A549 (cell line): ENCODE measurements at places on chromosomes 1 and 21. TPM values are rescaled to one million over a fixed set of nuclear protein-coding genes. Genes with fewer than 3 reads are reported as not detected.
A peak's percentile ranks its signal among the peaks of the same experiment; 100 is the strongest.

DNA sequence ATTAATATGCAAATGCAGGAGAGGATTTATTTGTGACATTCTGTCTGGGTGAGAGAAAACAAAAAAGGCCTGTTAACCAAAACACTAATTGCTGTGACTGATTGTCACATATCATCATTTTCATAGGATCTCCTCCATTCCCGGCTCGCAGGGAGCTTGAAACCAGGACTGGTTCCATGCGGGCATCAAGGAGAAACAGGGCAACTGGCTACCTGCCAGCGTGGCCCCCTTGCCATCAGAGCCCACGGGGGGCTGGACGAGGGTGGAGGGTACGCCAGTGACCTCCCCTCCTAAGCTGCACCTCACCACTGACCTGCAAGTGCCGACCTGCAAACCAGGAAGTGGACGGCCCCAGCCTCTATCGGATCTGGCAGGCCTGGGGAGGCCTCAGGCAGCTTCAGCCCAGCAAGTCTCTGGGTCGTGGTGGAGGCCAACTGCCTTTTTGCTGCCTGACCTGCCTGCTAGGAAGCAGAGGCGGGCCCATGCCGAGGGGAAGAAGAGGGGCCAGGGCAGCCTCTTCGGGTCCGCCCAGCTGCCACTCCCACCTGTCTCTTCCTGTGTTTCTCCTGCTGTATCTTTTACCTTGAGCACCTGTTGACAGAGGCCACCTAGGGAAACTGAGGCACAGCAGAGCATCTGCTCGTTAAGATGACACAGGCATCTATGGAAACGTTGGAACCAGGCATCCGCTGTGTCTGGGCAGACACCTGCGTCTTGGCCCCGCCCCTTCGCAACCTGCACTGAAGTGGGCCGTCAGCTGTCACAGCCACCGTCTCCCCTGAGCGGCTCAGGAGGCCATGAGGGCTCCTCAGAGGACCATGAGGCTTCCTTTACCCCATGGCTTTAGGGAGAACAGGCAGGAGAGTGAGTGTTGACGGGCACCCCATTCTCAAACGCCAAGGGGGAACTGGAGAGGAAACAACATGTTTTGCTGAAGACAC is 74.8 kb downstream of the CASZ1 start:
- no peak for DNase-seq

DNA sequence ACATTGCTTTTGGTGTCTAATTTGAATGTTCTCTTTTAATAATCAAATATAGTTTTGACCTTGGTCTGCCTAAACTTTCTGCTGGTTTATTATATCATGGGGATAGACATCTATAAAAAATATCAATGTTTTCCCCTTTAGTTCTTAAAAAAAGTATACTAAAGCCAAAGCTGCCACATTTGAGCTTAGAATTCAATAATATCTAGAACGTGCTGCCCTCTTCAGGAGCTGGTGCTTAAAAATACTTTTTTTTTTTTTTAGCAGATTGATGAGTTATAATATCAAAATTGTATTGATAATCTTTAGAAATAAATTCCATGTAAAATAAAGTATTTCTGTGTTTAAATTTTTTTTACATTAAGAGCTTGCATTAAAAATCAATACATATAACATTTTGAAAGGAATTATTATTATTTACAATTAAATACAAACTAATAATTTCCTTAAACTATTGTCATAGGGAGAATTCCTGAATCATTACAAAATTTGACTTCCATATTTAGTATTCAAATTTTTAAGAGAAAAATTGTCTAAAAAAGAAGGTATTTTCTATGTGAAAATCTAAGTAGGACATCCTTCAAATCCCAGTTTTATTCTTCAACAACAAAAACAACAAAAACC is 40.1 kb upstream of the ADGRL2 start:
- DNase-seq: no peak

DNA sequence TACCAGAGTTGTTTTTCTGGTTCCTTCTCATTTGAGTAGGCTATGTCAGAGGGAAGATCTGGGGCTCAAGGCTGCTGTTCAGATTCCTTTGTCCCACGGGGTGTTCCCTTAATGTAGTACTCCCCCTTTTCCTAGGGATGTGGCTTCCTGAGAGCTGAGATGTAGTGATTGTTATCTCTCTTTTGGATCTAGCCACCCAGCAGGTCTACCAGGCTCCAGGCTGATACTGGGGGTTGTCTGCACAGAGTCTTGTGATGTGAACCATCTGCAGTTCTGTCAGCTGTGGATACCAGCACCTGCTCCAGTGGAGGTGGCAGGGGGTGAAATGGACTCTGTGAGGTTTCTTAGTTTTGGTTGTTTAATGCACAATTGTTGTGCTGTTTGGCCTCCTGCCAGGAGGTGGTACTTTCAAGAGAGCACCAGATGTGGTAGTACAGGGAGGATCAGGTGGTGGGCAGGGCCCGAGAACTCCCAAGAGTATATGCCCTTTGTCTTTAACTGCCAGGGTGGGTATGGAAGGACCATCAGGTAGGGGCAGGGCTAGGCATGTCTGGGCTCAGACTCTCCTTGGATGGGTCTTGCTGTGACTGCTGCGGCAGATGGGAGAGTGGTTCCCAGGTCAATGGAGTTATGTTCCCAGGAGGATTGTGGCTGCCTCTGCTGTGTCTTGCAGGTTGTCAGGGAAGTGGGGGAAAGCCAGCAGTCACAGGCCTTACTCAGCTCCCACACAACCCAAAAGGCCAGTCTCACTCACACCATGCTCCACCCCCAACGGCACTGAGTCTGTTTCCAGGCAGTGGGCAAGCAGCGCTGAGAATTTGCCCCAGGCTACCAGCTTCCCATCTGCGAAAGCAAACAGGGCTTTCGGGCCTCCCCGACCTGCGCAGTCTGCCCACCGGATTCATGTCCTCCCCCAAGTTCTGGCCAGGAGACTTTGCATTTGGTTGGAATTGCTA is 64.2 kb downstream of the SERINC2 start:
- no peak for DNase-seq

DNA sequence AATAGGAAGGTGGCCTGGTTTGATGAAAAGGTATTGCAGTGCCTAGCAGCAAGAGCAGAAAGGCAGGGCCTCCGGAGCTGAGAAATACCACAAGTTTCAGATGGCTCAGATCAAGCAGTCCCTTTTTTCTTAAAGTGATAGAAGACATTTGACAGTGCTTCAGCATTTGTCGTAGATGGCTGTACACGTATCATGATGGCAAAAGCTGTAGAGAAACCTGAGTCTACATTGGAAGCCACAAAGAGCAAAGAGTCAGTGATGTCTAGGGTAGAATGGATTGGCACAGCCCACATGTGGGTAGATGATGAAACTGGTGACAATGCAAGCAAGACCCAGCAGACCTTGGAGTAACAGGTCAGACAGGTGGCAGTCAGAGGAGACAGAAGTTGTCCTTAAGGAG is 101.3 kb upstream of the ARTN start:
- no peak for DNase-seq

DNA sequence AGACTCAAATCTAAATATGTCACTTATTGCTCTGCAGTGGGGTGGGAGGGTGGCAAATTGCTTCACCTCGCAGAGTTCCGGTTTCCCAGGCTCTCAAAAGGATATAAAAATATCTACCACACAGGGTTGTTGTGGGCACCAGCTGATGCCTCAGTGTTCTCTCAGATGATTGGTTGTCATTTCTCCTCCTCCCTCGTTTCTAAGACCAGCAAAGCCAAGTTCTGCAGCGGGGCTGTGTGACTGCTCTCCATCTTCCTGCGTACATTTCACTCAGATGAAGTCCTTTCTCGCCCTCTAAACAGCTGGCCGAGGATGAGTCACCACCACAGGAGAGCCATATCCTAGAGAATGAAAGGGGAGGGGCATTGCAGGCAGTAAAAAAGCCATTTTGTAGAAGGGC is 35.0 kb upstream of the VWA5B1 start:
- DNase-seq: peak; percentile 17

- no peak for DNase-seq
Measured at GRCh38 chr1:76232666-76233065, 158.1 kb downstream of the ST6GALNAC3 start.

- DNase-seq: no peak
Measured at GRCh38 chr21:14616380-14617039, 70.4 kb upstream of the SAMSN1 start.

- DNase-seq: no peak
Measured at GRCh38 chr1:29670752-29671151, 434.4 kb downstream of the PTPRU start.

DNA sequence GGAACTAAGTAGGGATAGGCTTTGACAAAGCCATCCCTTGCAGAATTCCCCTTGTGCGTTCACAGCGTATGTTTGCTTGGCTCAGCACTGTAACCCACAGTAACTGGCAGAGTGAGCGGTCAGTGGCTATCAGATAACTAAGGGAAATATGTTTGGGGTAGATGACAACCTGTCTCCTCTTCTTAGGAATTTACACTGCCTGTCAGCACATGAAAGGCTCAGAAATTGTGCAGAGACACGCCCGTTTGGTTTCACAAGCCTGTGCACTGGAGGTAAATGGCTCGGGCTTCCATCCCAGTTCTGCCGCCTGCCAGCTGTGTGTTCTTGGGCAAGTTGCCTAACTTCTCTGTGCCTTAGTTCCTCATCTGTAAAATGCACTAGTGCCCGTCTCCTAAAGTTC is 101.2 kb downstream of the PRDM2 start:
- no peak for DNase-seq

DNA sequence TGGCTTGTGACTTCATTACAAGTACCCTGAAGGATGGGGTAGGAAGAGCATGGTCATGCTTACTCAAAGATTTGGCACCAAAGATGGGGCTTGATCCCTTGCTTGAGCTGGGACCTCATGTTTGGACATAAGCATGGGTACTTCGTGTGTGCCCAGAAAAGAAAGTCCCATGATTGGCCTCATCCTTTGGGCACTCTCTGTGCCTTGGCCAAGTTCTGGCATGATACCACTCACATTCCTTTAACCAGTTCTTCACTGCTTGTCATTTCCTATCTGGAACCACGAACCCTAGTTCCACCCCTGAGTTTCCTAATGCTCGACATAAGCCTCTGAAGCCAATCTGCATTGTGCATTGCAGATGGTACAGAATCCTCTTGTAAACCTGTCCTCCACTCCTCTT is 107.0 kb downstream of the NAV1 start:
- no peak for DNase-seq

Gene SH3BGR
- 1.0 to 2.0 TPM (median 1.8 TPM) in 3 replicates for polyA plus RNA-seq
